ENCODE measurements at places on chromosomes 2 and 18.
A peak's percentile ranks its signal among the peaks of the same experiment; 100 is the strongest.

DNA sequence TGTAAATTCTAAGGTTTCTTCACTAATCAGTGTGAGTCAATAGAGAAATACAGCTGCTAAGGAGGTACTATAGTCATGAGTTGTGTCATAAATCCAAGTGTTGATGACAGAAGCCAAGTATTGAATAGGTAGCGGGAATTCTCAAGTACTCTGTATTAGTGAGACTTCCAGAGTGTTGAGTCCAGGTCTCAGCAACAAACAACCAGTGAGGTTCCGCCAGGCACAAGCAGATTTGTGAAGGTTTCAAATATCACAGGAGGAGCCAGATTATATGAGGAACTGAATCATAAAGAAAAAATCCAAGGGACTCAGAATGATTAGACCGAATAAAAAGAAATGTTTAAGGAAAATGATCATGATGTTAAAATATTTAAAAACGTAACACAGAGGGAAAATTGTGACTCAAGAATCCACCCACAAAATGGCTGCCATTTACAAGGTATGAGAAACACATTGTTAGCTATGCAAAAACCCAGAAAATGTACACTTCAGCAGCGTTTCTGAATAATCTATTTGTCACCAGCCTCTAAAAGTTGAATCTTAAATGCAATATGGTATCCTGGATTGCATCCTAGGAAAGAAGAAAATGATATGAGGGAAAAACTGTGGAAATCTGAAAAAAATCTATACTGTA, 27.3 kb upstream of the EVA1A start:
- DNase-seq, result no peak

- DNase-seq, result no peak
Measured at GRCh38 chr18:44791520-44791919, 110.8 kb downstream of the SETBP1 start.

- no peak for DNase-seq
Measured at GRCh38 chr18:62609764-62610163, 86.9 kb downstream of the ZCCHC2 start.

DNA sequence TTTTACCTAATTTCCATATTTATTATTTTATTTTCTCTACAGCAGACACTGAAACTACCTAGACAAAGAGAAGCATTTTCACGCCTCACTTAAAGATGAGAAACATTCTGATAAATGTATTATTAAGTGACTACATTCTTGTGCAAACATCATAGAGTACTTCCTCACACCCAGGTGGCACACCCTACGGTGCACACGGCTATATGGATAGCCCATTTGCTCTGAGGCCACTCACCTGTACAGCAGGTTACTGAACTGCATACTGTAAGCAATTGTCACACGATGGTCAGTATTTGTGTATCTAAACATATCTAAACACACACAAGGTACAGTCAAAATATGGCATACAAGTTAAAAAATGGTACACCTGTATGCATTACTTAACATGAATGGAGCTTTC, 481.4 kb downstream of the CMPK2 start:
- no peak for DNase-seq

- no peak for DNase-seq
Measured at GRCh38 chr2:69086466-69086865, 73.5 kb downstream of the ANTXR1 start.

- DNase-seq, result no peak
Measured at GRCh38 chr2:44181648-44182047, 13.0 kb downstream of the PPM1B start.

GRCh38 chr2:110729106-110729505, 3.3 kb upstream of the ACOXL start:
- DNase-seq, result no peak

- no peak for DNase-seq
Measured at GRCh38 chr18:35029770-35030169, 11.4 kb upstream of the MAPRE2 start.

GRCh38 chr2:101308432-101309210, at the start of gene RNF149:
TSS of gene RNF149 (minus strand) at chr2:101308701. CDS start at chr2:101308588, 113 bp downstream.
- DNase-seq, result peak; percentile 87

- DNase-seq, result no peak
Measured at GRCh38 chr2:234212534-234212933, 162.0 kb downstream of the SPP2 start.

DNA sequence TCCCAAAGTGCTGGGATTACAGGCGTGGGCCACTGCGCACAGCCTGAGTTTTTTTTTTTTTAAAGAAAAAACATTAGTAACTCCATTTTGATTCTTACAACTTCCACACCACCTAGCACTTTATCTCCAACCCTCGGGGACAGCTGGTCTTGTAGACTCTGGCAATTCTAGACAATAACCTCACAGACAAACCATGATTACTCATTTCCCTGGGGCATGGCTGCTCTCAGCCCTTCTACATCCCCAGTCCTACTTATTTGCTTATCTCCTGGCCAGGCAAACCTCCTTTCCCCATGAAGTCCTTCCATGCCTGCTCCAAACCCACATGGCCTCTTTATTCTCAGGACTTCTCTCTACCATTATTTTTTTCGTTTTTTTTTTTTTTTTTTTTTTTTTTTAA, 91.1 kb downstream of the ACTR3 start:
- no peak for DNase-seq

DNA sequence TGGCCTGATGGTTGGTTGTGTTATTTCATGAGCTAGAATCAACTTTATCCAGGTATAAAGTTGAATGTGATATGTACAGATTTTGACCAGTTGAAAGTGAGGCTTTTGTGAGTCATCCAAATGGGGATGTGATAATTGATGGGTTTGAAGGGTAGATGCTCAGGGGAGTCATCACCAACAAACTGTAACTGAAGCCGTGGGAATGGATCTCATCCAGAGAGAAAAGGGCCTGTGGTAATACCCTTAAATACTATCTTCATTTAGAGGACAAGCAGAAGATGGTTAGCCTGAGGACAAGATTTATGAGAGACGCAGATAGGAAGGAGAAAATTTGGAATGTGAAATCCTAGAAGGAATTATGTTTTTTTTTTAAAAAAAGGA, 90.5 kb upstream of the MYO3B start:
- no peak for DNase-seq

- peak; percentile 68 for DNase-seq
Measured at GRCh38 chr2:109466674-109467575, 146.8 kb downstream of the SEPTIN10 start.

- no peak for DNase-seq
Measured at GRCh38 chr18:26458526-26459232, 89.7 kb downstream of the KCTD1 start.

GRCh38 chr2:143698888-143699570, 569.8 kb downstream of the ARHGAP15 start:
- no peak for DNase-seq

GRCh38 chr2:141906678-141907077, 224.1 kb downstream of the LRP1B start:
- DNase-seq, result no peak

DNA sequence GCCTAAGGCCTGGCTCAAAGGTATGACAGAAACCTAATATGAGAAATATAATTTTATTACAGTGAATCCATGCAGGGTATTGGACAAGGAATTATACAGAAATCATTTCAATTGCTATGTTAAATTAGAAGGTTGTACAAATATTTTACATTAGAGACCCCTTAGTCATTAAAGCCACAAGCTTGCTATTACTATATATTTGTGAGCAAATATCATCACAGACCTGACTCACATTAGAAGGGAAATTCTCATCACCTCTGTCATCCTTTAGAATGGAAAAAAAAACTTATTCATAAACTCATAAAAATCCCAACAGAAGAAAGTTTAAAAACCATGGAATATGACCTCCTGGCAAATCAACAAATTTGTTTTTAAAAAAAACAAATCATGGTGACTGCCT, 277.9 kb downstream of the DCC start:
- no peak for DNase-seq

DNA sequence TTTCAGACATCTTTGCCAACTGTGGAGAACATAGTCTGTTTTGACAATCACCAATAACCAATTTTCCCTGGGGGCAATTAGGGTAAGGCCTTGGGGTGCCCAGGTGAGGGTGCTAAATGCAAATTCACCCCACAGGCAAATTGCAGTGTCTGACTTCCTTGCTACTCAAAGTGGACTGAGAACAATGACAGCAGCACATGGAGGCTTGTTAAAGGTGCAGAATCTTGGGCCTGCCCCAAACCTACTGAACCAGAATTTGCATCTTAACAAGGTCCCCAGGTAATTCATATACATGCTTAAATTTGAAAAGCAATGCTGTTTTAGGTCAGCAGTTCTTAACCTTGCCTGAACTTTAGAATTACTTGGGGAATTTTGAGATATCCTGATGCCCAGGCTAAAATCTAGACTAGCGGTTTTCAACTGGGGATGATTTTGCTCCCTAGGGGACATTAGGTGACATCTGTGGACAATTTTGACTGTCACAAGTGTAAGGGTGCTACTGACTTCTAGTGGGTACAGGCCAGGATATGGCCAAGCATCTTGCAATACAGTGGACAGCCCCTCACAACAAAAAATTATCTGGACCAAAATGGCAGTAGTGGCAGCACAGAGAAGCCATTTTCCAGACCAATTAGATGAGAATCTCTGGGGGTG, 80.2 kb upstream of the GCFC2 start:
- DNase-seq, result no peak

DNA sequence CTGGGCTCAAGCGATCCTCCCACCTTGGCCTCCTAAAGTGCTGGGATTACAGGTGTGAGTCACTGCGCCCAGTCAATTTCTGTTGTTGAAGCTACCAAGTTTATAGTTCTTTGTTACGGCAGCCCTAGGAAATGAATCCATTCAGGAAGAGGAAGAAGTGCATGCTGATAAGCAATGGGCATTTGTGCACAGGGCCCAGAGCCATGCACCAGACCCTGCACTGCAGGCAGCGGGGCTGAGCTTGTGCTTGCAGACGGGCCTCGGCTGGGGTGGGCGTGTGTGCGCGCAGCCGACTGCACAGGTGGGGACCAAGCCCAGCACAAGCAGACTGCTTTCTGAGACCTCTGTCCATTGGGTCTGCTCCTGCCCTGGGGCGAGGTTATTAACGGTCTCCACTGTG, 144.6 kb downstream of the CABLES1 start:
- no peak for DNase-seq

- DNase-seq, result peak; percentile 70
Measured at GRCh38 chr2:218781691-218782527, at the start of gene CYP27A1. TSS of gene CYP27A1 (plus strand) at chr2:218782147. CDS start at chr2:218782183, 36 bp downstream.

DNA sequence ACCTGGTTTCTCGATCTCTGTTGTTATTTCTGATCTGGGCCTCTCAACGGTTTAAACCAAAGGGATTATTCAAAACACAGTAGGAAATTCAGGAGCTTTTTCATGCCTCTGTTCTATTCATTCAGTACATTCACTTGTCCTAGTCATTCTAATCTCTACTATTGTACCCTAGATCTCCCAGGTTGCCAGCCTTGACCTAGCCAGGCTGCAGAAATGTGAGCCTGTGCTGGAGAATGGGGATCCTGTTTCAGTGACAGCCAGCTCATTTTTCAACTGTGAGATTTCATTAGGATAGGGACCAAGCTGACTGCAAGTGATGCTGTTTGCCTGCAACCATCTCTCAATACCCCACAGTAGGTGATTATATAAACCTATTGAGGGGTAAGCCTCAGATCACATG, 186.2 kb downstream of the CMPK2 start:
- no peak for DNase-seq

DNA sequence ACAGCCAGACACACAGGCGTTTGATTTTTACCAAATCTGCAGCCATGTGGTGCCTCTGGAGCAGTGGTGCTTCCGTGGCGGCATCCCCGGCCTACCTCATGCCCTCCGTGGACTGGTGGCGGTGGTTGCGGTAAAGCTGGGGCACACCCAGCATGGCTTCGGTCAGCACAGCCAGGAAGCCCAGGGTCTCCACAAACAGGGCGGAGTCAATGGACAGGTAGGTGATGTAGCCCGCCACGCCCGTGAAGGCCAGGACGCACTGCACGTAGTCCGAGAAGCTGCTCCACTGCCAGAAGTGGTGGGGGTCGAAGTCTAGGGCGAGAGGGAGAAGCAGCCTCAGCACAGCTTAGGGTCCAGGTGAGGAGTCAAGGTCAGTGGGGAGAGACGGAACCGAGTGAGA, 32.4 kb downstream of the SLC66A2 start:
- DNase-seq, result no peak
